Esophagus muscularis mucosa (tissue), 4 donors: ENCODE measurements at places on chromosomes 5 and 9.

DNA sequence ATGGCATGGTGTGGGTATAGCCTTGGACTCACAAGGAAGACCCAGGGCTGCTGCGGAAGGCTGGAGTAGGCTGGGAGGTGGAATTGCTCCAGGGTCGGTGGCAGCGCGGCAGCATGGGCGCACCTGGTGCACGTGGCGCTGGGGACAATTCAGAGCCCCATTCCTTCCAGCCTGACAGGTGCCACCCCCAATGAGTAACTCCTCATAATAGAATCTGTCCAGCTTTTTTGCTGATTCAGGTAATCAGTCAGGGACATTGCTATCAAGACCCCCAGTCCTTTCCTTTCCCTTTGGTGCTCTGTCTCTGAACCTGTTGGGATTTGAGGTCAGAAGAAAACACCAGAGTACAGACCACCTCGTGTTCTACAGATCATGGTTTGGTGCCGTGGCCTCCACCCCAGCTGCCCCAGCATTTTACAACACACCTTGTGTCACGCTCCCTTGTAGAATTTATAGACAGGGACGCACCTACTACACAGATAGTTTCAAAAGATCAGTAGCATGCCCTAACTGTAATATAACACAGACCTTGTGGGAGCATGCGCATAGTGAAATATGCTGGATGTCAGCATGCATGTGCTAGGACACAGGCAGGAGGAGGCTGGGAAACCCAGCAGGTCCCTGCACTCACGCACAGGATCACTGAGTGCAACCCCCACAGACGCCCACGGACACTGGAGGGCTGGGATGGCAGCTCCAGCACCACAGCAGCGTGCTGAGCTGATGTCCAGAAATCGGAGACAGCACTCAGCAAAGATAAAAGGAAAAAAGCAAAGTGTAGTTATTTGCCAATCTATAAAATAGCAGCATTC, 47.9 kb upstream of the CTSL start:
- DNase-seq: no peak

- no peak for DNase-seq
These were observed 22.5 kb downstream of the LHFPL2 start for GRCh38 chr5:78626009-78626571.

DNA sequence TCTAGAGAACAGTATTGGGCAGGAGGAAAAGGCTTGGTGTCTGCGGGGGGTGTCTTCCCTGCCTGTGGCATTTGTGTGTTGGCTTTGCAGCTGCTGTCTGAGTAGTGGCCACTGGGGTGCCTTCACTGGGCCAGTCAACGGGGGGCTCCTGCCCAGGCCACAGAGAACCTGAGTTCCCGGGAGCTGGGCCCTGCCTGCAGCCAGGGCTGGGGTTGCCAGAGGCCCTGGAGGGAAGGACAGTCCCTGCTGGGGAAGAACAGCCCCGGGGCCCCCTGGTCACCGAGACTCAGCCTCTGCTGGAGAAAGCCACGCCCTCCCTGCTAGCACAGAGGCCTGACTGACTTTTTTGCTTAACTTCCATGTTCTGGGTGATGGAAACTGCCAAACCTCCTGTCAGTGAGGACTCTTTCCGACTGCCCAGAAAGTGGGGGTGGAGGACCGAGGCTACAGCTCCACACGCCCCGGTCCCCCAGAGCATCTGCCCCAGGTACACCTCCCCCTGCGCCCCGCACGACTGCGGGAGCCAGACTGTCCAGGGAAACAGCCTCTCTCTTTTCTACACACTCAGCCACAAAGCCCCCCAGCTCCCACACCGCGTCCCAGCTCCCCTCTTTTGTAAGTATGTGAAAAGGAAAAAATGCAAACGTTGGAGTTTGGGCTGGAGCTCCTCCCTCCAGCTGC, 133.4 kb downstream of the DAB2IP start:
- DNase-seq: no peak

DNA sequence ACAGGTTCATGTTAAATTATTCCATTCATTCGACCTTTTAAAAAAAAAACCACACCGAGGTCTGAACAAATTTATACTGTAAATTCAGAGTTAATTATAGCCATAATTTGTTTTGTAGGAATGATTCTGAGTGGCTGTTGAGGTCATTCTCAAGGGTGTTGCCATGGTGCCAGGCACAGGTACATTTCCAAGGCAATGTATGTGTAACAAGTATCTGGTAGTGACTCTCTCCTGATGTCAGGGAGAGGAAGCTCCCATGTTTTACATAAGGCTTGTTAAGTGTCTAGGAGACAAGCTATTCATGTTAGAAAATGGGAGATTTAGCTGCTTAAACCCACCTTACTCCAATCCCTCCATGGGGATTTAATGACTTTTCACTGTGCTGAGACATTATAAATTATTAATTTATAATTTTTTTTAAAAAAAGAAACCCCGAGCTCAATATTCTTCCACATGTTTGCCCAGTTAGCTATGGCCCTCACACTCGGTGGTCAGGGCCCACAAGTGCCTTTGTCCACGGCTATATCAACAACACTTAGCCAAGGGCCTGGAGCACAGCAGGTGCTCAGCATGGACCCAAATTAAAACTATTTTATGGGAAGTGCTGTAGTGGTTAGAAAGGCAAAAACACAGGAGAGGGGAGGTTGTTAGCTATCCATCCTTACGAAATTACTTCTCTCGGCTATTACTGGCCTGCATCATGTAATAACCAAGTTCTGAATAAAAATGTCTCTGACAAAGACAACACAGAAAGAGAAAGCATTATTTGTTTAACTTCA, 154.6 kb upstream of the GNA14 start:
- DNase-seq: no peak

DNA sequence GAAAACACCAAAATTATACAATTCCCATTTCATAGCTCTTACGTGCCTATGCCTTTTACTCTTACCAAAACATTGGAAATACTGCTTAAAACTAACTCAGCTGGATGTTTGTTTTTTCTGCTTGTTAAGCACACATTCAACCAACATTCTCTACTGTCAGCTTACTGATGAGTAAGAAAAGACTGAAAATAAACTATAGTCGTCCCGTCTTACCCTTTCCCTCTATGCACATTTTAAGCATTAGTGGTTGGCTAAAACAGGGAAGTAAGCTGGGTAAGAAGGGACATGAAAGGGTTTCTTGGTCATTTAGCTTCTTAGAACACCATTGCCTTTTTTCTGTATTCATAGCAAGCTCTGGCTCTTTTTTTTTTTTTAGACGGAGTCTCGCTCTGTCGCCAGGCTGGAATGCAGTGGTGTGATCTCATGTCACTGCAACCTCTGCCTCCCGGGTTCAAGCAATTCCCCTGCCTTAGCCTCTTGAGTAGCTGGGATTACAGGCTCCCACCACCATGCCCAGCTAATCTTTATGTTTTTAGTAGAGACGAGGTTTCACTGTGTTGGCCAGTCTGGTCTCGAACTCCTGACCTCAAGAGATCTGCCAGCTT, 232.1 kb upstream of the PCSK5 start:
- DNase-seq: no peak

DNA sequence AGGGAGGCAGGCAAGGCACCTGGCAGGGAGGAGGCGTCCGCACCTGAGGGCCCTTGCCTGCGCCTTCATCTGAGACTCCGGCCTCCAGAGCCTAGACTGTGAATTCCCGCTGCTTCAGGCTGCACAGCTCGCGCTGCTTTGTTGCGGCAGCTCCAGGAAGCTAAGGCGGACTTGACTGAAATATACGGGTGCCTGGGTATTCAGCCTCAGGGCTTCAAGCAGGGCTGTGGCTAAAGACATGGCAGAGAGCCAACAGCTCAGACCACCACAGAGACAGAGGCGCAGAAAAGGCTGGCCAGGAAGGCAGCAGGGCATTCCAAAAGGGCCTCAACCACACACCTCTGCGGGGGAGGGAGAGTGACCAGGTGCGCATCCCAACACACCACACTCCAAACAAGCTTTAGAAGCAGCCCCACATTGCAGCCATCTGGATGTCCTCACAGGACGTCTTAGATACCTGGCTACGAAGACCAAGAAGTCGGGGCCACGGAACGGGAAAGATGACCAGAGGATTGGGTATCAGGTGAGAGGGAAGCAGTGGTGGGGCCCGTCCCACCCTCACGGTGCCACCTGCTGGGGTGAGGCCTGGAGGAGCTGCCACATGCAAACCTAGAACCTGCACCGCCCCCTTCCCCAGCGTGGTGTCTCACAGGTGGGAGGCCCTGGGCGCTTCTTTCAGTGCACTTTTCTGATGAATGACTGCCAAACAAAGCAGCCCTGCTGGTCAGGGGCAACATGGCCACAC, 1.7 kb upstream of the DPH7 start:
- no peak for DNase-seq

GRCh38 chr9:18569941-18570630, 96.1 kb downstream of the ADAMTSL1 start:
- DNase-seq: no peak

GRCh38 chr5:1243487-1244130, 18.4 kb downstream of the SLC6A18 start:
- DNase-seq: no peak

GRCh38 chr9:130327070-130327780, 61.7 kb downstream of the HMCN2 start:
- DNase-seq: no peak

DNA sequence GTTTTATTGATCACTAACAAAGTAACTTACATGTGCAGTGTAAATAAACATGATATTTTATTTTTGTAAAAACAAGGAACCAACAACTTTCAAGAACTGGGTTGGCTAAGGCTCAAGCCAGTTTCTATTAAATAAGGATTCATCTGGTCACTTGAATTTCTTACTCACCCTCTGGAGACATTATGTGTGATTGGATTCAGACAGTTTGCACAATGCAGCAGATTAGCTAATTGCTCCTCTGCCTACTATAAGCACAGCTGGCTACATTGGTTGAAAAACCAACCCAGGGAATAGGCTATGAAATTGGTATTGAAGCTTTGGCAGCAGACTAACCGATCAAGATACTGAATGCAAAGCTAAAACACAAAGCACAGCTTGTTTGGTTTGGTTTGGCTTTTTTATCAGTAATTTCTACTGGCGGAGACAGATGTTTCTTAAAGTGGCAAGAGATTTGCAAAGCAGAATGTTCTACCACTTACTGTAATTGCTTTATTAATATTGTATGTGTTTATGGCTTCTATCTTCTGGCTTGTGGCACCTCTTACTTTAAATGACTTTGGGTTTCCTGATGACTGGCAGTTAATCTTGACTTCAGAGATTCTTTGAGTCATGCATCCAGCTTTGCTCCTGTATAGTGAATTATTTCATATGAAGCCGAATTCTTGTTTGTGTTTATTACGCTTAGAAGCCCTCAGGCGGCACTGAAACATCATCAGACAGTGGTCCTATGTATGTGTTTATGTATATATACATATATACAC, 231.5 kb downstream of the MPDZ start:
- no peak for DNase-seq

DNA sequence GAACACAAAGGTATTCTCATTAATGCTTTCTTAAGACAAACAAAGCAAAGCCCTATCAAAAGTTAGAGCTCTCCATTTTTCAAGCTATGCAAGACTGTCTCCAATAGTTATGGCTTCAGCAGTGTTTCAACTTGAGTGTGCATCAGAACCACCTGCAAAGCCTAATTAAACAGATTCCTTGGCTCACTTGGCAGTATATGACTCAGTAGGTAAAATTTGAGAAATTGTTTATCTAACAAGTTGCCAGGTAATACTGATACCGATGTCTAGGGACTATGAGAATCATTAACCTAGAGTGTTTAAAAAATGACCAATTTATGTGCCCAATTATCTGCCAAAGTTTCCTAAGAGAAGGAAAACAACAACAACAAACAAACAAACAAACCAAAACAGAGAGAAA, 60.3 kb upstream of the PARP8 start:
- no peak for DNase-seq

DNA sequence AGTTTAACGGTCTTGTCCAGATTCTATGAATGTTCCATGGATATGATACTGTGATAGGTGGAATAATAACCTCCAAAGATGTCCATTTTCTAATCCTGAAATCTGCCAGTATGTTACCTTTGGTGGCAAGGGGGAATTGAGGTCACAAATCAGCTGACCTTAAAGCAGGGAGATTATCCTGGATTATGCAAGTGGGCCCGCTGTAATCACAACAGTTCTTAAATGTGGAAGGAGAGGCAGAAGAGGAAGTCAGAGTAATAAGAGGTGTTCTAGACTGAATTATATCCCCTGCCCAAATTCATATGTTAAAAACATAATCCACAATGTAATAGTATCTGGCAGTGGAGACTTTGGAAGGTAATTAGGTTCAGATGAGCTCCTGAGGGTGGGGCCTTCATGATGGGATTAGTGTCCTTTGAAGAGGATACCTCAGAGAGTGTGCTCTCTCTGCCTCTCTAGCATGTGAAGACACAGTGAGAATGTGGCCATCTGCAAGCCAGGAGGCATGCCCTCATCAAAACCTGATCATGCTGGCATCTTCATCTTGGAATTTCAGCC, 47.6 kb upstream of the ZFAND5 start:
- no peak for DNase-seq

- no peak for DNase-seq
These were observed 1877.3 kb upstream of the ACO1 start for GRCh38 chr9:30507166-30507565.

DNA sequence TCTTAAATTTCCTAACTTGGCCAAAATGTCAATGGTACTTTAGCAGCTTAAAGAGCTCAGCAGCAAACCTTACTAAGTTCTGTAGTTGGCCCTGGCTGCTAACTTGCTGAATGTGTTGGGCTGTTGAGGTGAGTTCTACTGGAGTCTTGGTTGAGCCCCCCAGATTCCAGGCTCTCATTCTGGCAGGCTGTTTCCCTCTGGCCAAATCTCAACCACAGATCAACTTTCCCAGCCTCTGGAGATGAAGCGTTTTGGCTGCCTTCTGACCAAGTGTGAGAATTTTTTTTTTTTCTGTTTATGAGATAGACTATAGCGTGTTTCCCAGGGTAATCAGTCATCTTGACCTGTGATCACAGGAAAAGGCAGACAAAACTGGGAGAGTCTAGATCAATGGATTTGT, 343.7 kb downstream of the EBF1 start:
- DNase-seq: no peak

DNA sequence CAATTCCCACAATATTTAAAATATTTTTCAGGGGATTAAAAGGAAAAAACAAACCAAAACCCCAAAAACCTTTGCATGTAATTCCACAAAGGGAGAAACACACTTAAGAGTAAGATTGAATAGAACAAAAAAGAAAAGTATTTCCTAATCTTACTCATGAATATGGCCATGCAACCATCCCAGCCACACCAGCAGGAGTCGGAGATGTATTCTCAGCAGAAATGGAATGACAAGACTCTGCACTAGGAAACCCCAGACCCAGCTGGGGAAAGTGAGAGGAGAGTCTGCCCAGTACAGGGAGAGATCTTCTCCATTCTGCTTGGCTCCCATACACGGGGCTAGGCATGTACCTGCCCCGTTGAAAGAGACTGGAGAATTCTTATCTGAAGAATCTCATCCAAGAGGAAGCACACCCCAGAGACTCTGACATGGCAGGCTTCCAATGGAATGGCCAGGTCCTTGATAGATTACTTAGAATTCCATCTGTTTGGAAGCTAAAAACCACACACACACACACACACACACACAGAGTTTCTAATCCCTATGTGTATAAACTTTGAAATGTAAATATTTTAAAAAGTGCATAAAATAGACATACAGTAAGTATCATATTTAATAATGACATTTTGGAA, 118.8 kb downstream of the GADD45G start:
- no peak for DNase-seq
